ENCODE measurements at places on chromosomes 2 and 18. TPM values are rescaled to one million over a fixed set of nuclear protein-coding genes. Genes with fewer than 3 reads are reported as not detected.

Gene DLGAP1
- total RNA-seq: 0.26 TPM

Gene FAM228A
- total RNA-seq: not detected

Gene CCDC141
- not detected for total RNA-seq

Gene ZNG1B
- total RNA-seq: 47.0 TPM

Gene CDH7
- total RNA-seq: not detected

Gene RAX
- total RNA-seq: not detected

Data from bronchial epithelial cell (primary cell).